Suppressor macrophage (primary cell): ENCODE measurements at places on chromosomes 7 and 10.

DNA sequence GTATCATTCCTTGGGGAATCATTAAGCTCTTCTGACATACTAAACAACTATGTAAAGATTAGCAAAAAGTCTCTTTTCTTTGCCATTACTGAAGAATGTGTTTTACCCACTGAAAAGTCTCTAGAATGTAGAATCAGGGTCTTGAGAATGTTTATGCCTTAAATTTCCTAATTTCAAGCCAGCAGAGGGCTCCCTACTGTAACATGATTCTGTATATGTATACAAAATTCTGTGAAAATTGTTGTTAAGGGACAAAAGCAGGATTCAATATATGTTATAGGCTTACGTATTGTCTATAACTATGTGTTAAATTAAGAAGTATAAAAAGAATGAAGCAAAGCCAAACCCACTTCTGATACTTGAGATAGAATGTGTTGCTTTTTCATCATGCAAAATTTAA lies 296.9 kb upstream of the DGKB start:
- no peak for DNase-seq

- DNase-seq, result no peak
Observed at GRCh38 chr10:113899952-113900598, 45.6 kb downstream of the NHLRC2 start.

GRCh38 chr7:20607216-20607615 lies 8.3 kb upstream of the ABCB5 start:
- no peak for DNase-seq

DNA sequence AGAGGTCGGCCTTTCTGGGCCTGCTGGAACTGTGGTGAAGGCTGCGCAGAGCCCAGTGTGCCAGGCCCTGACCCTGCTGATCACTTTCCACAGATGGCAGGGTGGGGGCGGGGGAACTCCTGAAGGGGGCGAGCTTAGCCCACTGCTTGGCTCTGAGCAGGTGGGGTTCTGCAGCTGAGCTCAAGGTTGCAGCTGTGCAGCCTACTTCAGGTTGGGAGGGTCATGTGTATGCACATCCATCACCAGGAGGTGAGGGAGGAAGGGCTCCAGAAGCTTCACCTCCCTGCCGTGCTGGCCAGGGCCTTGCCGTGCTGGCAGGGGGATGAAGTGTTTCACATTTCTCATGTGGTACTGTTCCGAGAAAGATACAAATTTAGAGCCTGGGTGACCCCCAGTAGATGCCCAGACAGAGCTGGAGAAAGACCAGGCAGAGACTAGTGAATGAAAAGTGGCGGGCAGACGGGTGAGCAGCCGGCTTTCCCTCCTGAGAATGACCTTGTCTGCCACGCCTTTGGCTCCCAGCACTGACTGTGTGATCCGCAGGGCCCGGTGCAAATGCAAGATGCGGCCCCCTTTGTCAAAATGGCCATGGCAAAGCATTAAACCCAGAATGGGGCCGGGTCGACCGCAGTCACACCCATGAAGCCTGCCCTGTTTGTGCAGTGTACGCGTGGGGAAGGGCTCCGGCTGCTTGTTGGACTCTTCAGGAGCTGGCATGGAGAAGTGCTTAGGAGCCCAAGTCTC lies 25.2 kb downstream of the FAM241B start:
- no peak for DNase-seq
